Hematopoietic multipotent progenitor cell treated with erythropoietin and hydrocortisone succinate and interleukin-3 and kit ligand, for 4 days (in vitro differentiated cells): ENCODE measurements at places on chromosomes 2 and 18.

- peak; percentile 73 for DNase-seq
Measured at GRCh38 chr2:95231723-95232122, 24.4 kb downstream of the ZNF892 start.

- DNase-seq, result no peak
Measured at GRCh38 chr18:23882616-23883276, 131.8 kb upstream of the TTC39C start.

GRCh38 chr18:37508207-37508606 is 57.4 kb downstream of the CELF4 start:
- no peak for DNase-seq

- DNase-seq, result peak; percentile 5
Measured at GRCh38 chr2:189954989-189955388, 107.5 kb downstream of the MSTN start.

DNA sequence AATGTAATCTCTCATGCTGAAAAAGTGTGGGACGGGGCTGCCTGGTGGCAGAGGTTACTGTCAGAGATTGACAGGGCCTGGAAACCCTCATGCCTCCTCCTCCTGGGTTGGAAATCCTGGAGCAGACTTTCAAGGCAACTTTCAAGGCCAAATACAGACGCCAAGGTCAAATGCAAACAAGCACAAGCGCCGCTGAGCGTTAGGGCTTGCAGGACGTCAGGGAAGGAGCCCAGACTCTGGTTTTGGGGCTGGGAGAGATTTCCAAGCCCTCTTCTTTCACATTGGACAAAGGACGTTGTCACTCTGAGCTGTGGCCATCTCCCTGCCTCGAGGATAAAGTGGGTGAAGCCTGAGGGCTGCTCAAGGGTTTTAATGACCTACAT is 120.1 kb downstream of the TWIST2 start:
- no peak for DNase-seq

- DNase-seq, result no peak
Measured at GRCh38 chr2:96842600-96842999, 1.2 kb downstream of the ANKRD23 start.

DNA sequence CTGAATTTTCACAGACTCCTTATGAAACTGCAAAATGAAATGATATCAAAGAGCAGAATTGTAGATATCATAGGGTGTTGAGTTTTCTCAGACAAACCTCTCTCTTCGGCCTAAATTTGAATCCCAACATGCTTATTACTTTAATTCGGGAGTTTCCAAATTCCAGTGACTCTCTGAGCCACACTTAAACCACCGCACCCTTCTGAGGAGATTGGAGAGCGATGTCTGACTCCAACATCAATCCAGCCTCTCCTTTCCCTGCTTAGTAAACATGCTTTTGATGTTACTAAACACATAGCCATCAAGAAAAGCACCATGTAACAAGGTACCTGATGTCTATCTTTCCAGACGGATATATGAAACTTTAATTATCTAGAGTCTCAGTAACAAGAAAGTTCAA is 103.1 kb upstream of the ARHGAP28 start:
- DNase-seq, result no peak

DNA sequence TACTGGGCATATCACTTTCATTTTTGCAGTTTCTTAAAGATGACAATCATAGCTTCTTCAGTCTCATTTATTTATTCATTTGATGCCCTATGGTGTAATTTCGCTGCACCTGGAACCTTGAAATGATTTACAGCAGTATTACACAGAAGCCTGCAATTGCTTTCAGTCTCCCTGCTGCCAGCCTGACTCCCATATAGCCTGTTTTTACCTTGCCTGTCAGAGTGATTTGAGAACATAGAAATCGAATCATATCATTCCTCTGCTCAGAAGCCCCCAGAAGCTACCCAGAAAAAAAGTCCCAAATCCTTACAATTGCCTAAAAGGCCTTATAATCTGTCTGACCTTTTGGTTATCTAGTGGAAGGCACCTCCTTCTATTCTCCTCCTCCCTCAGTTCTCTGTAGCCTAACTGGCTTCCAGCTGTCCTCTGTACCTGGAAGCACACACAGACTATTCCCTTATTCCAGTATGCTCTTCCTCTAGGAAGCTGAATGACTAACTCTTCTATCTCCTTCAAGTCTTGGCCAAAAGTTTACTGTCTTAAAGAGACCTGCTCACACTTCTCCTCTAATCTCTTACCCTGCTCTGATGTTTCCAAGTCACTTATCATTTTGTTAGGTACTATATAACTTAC is 12.6 kb downstream of the SCN3A start:
- no peak for DNase-seq
